ENCODE measurements at places on chromosomes 13 and 19.

DNA sequence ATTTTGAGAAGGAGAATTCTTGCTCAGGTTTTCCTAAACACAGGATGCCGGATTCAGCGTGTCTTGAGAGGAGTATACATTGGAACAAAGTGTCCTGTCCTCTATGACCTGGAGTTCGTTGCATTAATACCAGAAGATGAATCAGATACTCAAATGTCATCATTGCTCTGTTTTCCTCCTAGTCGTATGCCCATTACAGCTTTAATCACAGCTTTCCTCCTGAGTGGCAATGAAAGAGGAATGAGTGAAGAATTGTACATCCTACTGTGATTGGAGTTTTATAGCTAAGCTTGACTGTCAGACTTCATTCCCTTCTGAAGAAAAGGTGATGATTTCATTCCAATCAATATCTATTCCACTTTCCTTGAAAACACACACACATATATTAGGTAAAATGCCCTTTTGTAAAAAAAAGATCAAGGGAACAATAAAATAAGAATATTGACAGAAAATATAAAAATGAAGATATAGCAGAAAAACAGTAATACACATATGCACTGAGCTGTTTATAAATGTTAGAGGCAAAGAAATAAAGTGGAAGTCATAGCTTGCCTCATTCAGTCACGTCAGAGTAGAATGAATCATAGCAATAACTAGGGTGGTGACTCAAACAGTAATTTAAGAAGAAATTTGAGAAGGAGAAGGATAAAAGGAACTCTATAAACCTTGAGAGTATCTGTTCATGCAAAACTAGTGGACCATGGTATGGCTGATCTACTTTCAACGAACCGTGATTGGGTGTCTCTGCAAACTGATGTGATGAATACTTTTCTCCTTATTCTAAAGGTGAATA, 501.5 kb downstream of the SUCLA2 start:
- no peak for DNase-seq

GRCh38 chr13:70357031-70357430, 248.8 kb upstream of the KLHL1 start:
- DNase-seq, result no peak

- no peak for DNase-seq
Measured at GRCh38 chr13:33493672-33494365, 208.3 kb upstream of the STARD13 start.

DNA sequence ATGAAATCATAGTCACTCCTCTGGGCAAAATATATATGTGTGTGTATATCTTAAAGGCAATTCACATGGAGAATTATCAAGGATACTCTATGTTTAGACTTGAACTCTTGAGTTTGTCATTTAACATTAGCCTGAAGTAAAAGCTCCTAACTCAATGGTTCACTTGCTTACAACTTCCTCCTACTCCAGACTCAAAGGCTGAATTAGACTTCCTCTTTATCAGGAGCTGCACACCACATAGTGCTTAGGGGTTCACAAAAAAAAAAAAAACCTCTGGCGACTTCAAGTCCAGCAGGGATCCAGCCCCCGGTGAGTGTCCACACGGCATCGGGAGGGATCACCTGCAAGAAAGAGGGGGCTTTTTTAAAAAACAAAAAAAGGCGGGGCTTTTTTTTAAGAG, 68.2 kb upstream of the LSM14A start:
- DNase-seq, result no peak

- no peak for DNase-seq
Measured at GRCh38 chr13:46160471-46161066, 21.4 kb downstream of the LCP1 start.

DNA sequence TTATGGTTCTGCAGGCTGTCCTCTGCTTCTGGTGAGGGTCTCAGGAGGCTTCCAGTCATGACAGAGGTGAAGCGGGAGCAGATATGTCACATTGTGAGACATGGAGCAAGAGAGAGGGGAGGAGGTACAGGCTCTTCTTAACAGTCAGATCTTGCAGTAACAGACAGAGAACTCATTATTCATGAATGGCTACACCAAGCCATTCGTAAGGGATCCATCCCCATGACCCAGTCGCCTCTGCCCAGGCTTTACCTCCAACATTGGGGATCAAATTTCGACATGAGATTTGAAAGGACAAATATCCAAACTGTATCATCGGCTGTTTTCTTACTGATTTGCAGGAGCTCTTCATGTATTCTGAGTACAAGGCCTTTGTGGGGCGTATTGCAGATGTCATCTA, 21.7 kb downstream of the ZNF507 start:
- no peak for DNase-seq

- DNase-seq, result no peak
Measured at GRCh38 chr13:22463089-22463488, 717.7 kb upstream of the SGCG start.

DNA sequence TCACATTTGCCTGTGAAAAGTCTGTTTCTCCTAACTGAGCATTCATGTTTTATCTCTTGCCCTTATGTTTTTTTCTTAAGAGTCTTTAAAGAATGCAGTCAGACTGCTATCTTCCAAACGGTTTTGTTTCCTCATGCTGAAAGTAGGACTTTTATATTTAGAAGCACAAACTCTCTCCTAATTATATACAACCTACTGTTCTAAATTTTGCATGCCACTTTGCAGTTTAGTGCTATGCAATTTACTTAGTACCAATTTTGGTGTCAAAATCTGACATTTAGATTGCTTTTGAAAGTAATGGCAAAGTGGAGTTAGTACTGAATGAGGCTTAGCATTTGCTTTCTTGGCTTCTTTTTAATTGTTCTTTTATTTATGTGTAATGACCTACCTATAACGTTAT, 55.1 kb upstream of the PCDH20 start:
- DNase-seq, result no peak

GRCh38 chr13:37173214-37173613, 67.8 kb upstream of the CSNK1A1L start:
- DNase-seq, result no peak

DNA sequence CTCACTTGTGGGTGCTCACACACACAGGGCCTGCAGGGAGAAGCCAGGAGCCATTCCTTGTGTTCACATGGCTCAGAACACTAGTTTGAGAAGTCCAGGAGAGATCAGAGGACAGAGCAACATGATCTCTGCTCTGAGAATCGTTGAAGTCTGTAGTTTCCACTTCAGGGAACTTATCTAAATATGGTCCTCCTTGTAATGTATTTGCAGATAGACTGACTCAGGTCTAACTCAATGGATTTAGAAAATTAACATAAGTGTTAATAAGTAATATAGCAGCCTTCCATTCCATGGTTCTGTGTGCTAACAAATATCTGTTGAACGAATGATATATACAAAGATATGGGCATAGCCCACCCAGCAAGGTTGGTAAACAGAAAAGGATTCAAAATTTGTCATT, 119.8 kb upstream of the STARD13 start:
- DNase-seq, result no peak

DNA sequence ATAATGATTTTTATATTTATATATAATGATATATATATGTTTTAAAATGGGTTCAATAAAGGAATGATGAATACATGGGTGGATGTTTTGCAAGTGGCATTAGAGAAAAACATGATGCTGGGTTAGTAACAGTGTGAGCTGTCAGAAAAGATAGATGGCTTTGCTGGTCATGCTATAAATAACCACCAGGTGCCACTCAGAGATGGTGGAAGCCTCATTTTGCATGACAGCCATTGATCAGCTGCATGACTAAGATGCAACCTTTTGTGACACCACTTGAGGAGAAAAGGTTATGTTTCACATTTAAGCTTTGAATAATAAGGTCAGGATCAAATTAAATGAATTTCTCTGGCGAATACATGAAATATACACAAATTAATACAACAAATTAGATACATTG, 737.7 kb downstream of the PCDH9 start:
- DNase-seq, result no peak

- DNase-seq, result no peak
Measured at GRCh38 chr13:62033934-62034333, 618.3 kb upstream of the PCDH20 start.

GRCh38 chr13:26222520-26223046, 469 bp upstream of the RNF6 start:
- no peak for DNase-seq

DNA sequence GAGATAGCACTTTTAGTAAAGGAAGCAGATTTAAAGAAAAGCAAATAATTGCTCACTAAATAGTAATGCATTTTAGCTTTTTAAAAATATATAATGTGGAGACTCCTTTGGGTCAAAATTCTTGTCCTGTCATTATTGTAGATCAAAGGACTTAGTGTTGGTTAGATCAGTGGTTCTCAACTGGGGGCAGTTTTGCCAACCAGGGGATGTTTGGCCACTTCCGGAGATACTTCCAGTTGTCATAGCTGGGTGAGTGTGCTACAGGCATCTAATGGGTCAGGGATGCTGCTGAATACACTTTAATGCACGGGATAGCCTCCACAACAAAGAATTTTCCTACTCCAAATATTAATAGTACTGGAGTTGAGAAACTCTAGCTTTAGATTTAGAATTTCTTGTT, 126.8 kb downstream of the LMO7 start:
- DNase-seq, result no peak

GRCh38 chr19:44752816-44753625, 4.5 kb downstream of the BCL3 start:
- DNase-seq, result no peak

DNA sequence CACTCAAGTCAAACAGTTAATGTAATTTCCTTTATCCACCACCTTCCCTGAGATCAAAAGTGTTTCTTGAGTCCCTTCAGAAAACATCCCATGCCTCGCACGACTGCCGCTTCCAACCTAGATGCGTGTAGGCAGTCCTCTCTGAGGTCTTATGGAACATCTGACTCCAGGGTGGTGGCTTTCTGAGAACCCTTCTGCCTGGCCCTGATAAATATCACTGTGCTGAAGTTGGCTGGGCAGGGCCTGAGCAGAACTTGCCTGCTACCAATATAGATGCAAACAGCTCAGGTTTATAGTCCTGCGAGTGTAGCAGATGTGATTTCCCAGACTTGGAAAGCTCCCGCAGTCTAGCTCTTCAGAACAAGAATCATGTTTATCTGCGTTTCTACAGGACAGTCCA, 61.1 kb upstream of the GPR12 start:
- DNase-seq, result no peak

GRCh38 chr13:42215578-42216421, 56.2 kb upstream of the AKAP11 start:
- no peak for DNase-seq

DNA sequence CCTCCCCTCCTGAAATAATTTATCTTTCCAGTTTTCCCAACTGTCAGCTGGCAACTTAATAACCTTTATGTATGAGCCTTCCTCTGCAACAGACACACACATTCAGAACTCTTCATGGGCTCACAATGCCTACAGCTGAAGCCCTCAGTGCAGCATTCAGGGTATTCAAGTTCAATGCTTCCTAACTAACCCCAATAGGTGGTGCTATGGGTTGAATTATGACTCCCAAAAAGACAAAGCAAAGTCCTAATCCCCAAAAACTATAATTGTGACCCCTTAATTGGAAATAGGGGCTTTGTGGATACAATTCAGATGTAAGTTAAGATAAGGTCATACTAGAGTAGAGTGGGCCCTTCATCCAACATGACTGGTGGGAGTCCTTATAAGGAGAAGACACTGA, 202.2 kb downstream of the SUCLA2 start:
- no peak for DNase-seq

DNA sequence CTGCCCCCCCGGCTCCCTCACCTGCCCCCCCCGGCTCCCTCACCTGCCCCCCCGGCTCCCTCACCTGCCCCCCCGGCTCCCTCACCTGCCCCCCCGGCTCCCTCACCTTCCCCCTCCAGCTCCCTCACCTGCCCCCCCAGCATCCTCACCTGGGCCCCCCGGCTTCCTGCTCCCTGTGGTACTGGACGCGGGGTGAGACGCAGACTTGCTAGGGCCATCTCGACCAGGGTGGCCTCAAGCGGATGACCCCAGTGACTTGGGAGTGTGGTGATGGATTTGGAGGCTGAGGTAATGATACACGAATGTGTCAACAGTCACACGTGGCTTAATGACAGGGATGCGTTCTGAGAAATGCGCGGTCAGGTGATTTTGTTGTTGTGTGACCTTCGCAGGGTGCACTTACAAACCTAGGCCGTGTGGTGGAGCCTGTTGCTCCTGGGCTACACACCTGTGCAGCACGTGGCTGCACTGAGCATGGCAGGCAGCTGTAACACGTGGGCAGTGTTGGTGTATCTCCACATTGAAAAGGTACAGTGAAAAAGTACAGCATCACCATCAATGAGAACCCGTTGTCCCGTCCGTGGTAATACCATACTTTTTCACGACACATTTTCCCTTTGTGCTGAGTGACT, 197.8 kb downstream of the TEX29 start:
- no peak for DNase-seq

GRCh38 chr13:114279146-114279545, 2.3 kb upstream of the UPF3A start:
- no peak for DNase-seq

DNA sequence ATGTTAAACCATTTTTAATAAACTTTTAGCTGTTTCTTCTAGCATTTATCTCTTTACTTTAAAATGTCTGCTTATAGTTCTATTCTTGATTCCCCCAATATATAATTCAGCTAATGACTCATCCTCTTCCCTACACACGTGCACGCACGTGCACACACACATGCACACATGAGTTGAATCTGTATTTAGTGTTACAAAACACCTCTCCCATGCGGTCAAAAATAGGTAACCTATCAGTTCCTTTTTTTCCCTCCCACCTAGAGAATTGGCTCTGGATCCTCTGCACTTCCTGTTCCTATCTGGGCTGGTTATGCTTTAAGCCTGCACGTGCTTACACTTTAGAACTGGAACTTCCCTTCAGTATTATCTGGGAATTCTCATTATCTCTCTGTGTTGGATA, 144.1 kb downstream of the PAN3 start:
- no peak for DNase-seq

DNA sequence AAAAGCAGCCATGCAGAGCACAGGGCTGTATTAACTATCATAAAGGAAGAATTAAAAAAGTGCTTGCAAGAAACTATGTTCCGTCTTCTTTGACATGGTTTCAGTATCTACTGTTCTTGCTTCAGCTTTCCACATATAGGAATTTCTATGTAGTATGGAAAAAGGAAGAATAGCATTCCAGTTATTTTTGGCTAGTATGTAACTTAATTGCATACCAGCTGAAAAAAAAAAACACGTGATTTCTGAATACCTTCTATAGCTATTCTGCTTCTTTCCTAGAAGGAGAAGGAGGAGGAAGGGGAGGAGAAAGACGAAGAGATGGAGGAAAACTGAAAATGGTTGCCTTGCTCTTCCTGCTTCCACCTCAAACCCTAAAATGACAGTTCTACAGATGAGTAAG, 619.0 kb downstream of the KCTD12 start:
- no peak for DNase-seq

GRCh38 chr19:7690779-7691258, 10.2 kb downstream of the TRAPPC5 start:
- no peak for DNase-seq

- no peak for DNase-seq
Measured at GRCh38 chr13:110136660-110137585, 170.0 kb downstream of the COL4A1 start.

DNA sequence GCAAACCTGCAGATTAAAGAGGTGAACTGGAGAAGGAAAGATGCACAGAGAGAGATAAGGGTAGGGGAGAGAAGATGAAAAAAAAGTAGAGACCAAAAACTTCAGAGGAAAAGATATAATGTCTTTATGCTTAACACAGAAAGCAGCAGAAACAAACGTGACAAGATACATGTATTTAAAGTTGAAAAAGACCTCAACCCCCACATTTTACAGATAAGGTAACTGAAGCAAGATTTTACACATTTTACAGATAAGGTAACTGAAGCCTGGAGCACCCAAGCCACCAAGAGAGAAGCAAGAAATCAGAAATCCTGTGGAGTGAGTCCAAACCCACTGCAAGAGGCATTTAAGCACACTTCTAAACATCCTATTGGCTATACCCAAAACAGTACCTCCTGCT, 185.3 kb downstream of the TBC1D4 start:
- DNase-seq, result no peak

All from cortex of kidney (tissue), 1 donor.